ENCODE measurements at places on chromosomes 11 and 22.

GRCh38 chr11:65262381-65262680, 569 bp downstream of the POLA2 start:
- no peak for DNase-seq

DNA sequence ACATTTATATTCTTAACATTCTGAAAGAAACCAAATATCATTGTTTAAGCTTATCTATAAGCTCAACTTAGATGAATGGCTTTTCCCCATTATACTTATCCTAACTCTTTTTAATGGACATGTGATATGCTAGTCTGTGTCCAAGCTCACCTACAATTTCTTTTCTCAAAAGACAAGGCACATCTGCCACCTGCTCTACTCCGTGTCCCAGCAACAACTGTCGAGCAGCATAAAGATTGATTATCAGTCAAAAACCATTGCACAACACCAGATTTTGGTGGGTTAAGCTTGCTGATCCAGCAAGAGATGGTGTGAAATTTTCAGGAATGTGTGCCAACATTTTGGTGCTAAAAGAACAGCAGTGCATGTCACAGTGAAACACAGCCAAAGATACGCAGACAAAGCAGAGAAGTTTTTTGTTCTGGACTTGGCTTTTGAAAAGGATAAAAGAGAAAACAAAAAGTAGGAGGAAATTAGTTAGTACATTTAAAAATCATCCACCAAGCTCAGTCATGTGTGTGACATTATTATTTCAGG, 65.8 kb downstream of the DCDC1 start:
- no peak for DNase-seq

- DNase-seq = no peak
Observed at GRCh38 chr11:65435981-65436411, 13.4 kb downstream of the NEAT1 start.

DNA sequence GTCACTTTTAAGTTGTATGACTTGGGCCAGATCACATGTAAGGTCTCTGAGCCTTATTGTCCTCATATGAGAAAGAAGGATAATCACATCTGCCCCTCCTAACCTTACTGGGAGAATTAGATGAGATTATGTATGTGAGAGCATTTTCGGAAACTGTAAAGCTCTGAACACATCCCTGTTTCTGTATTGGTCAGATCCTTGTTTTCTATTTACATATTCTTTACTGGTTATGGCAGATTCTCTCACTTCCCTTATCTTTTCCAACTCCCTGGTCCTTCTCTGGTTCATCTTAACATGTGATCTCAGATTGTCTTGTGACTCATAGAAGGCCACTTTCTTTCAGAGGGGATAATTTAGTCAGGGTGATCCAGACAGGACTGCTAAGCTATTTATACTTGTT, 41.8 kb downstream of the CCDC81 start:
- no peak for DNase-seq

DNA sequence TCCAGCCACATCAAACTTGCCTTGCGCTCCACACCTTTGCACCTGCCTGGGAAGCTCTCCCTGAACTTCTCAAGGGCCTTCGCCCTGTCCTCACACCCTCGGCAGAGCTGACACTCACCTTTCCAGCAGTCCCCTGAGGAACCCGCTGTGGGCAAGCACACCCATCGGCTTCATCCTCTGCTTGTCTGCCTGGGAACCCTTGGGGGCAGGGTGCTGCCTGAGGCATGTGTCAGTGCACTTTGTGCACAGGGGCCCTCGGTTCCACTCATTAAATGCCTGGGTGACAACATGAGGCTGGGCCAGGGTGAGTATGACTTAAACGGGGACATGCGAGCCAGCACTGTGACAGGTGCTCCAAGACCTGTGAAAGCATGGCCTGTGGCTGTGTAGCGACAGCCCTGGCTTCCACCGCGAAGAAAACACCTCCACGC, 2.6 kb upstream of the LRFN4 start:
- DNase-seq = no peak

DNA sequence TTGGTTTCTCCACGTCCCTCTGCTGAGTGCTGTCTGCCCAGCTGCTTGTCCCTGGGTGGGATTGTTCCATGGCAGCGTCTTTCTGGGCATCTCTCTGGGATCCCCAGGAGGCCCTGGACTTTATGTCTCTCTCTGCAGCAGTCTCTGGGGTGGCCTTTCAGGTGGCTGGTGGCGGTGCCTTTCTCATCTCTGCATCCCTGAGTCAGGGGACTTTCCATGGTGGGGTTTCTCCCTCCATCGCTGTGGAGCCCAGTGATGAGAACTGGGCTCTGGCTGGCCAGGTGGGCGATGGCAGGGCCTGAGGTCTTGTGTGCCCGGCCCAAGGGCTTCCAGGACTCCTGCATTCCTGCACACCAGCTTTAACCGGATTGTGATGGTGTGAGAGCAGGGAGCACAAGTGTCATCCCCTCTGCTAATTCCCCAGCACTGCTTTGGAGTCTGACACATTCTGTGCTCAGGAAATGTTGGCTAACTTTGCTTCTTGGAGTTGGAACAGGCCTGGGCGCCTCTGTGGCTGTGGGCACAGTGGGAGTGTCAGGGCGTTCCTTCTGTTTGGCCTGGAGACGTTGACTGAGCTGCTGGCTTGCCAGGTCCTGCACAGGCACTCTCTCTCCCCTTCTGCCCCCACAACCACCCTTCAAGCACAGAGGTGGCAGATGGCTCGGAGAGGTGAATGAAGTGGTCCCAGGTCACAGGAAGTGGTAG, 27.9 kb downstream of the FAM83F start:
- no peak for DNase-seq

- no peak for DNase-seq
Observed at GRCh38 chr11:68929135-68929534, 25.4 kb downstream of the IGHMBP2 start.

GRCh38 chr22:29458551-29458950, 20.2 kb downstream of the RFPL1 start:
- DNase-seq = no peak
